ENCODE measurements at places on chromosomes 16 and 17.

- no peak for DNase-seq
Observed at GRCh38 chr16:7182510-7183109, 150.0 kb upstream of the RBFOX1 start.

DNA sequence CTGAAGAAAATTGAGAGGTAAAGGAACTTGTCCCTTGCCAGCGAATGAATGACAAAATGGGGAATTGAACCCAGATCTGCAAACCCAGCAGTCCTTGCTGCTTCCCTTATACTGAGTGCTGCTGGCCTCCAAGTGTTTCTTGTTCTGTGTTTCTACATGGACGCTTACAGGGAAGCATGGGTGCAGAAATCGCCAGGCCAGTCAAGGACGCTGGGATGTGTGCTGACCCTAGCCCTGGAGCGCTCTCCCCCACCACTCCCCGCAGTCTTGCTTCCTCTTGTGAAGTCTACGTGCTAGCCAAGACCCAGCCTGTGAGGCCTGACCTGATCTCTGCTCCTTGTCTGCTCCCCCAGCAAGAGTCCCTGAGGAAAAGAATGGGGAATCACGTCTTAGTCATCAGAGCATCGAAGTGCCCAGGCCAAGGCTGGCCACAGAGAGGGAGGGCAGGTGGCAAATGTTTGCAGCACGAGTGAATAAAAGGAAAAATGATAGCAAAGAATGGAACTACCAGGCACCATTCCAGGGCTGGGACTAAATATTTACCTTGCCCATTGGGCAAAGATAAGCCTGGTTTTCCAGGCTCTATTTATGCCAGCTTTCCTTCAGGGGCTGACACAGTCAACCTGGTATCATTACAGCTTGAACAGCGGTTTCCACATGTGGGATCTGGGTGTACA lies 17.4 kb downstream of the CA4 start:
- DNase-seq, result no peak

DNA sequence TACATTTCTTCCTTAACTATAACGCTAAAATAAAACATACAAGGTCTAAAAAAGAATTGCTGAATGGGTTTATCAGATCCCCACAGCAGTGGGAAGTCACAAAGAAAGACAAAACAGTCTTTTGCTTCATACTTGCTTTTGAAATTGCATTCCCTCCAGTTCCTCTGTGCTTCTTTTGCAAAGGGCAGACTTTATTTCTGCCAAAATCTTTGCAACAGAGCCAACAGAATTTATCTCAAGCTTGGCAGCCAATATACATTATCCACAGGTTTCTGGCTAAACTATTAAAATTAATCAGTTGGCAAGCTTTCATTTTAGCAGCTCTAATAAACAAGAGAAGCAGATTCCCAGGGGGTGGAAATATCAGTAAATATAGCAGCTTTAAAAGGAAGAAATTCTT lies 378.9 kb upstream of the CA10 start:
- DNase-seq, result no peak

DNA sequence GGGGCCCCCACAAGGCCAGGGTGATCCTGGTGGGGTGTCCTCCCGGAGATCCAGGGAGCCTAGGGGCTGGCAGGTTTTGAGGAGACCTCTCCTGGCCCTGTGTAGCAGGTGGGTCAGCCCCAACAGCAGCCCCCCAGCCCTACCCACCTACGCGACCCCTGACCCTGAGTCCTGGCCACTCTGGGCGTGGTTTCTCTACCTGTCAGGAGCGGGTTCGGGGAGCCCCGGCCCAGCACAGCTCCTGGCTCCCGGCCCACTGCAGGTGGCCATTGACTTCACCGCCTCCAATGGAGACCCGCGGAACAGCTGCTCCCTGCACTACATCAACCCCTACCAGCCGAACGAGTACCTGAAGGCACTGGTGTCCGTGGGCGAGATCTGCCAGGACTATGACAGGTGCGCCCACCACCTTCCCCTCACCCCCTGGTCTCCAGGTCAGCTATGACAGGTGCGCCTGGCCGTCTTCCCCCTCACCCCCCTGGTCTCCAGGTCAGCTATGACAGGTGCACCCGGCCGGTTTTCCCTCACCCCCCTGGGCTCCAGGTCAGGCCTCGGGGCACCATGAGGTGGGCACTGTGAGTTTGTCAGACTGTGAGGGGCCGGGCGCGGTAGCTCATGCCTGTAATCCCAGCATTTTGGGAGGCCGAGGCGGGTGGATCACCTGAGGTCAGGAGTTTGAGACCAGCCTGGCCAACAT lies 13.0 kb downstream of the CPNE7 start:
- no peak for DNase-seq

- no peak for DNase-seq
Observed at GRCh38 chr17:53950207-53950857, 127.6 kb downstream of the KIF2B start.
